Left lung (tissue), 14 donors: ENCODE measurements at places on chromosomes 2 and 18. TPM values are rescaled to one million over a fixed set of nuclear protein-coding genes. Genes with fewer than 3 reads are reported as not detected.

The PLA2R1 gene
- polyA plus RNA-seq = 5.9 TPM

The ASXL3 gene
- polyA plus RNA-seq = 9.8 TPM

The CCDC178 gene
- 2.2 TPM for polyA plus RNA-seq

The RPL31 gene
- 3,424 TPM for polyA plus RNA-seq

The CRYGD gene
- polyA plus RNA-seq = not detected

The CD8B2 gene
- 0.28 TPM for polyA plus RNA-seq

The NRP2 gene
- polyA plus RNA-seq = 56.9 TPM

The PRSS56 gene
- polyA plus RNA-seq = not detected

The FZD7 gene
- 41.5 TPM for polyA plus RNA-seq

The RAPH1 gene
- 24.7 TPM for polyA plus RNA-seq

The CREG2 gene
- polyA plus RNA-seq = 0.38 TPM

- no peak for DNase-seq
Measured at GRCh38 chr2:107338059-107338458, 452.1 kb upstream of the ST6GAL2 start.

DNA sequence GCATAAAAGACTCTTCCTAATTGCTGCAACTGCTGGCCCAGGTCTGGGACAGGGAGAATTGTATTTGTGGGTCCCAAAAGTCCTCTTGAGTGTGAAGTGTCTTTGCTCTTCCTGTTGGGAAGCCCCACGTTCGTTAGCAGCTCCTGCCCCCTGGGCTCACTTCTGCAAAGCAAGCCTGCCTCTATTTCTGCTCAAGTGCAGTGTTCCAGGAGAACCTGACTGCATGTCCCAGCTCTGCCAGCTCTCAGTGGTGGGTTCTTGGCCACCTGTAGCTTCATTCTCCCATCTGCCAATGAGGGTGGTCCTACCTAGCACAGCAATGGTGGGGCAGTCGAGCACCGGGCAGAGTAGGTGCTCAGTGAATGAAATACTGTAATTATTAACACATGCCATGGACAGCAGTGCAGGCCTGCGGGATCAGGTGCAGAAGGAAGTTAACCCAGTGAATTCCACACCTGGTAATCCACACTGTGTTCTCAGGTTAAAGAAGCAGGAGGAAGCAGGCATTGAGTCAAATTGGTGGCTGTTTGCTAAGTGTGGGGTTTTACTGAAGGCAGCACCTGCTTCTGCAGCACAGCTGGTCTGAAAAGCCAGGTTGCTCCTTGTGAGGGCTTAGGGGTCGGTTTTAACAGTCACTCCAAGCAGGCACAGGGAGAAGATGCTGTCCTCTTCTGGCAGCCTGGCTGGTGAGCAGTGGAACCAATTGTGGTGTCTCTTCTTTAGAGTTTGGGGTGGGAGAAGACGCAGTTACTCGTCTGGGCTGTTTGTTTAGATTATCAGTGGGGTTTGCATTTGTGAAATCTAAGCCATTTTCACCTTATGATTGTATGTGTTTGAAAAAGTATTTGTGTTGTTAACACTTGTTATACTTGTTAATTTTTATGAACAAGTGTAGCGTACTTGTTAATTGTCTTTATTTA is 54.3 kb downstream of the DGKD start:
- DNase-seq = no peak

DNA sequence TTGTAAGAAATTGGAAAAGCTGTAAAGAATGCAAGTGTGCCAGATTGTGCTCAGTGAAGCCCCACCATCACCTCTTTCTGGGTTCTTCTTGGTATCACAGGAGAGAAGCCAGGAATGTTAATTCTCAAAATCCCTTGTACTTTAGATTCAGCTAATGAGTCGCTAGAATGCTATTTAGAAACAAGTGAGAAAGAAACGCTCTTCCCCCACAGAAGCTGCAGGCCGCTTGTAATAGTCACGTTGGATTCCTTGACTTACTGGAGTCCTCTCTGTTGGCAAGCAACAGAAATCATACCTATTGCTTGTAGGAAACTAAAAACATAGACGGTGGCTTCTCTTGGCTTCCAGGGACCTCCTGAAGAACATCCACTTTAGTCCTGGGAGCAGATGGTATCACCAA is 375.6 kb upstream of the LRATD1 start:
- no peak for DNase-seq

GRCh38 chr2:241066171-241066892 is 35.8 kb downstream of the MTERF4 start:
- no peak for DNase-seq

DNA sequence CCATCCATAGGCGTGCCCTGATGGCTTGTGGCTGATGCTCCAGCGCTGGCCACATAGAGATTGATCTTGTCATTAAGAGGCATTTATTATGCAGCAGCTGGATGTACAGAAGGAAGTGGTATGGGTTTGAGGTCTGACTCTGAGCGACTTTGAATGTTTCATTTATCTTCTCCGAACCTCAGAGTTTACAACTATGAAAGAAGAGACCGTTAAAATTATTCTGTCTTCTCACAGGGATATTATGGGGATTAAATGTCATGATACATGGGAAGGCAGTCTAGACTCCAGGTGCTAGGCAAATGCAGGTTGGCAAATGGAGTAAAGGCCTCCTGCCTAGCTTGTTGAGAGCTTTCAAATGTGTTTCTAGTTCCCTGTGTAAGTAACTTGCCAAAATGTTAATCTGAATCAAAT is 30.3 kb downstream of the MOGAT1 start:
- no peak for DNase-seq

DNA sequence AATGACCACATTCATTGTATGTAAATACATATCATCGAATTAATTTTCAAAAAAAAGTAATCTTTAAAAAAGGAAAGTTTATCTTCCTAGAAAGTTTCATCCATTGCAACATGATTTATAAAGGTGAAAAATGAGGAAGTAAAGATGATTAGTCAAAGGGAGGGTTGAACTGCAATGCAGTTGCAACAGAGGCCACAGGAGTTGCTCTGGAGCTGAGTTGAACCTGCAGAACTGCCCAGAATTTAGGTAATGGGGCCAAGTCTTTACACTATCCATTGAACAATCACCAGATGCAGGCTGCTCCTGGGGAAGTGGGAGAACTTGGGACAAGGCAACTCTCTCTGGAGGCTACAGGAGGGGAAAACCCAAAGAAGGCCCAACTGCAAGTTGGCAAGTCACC is 390.7 kb downstream of the METTL4 start:
- no peak for DNase-seq

DNA sequence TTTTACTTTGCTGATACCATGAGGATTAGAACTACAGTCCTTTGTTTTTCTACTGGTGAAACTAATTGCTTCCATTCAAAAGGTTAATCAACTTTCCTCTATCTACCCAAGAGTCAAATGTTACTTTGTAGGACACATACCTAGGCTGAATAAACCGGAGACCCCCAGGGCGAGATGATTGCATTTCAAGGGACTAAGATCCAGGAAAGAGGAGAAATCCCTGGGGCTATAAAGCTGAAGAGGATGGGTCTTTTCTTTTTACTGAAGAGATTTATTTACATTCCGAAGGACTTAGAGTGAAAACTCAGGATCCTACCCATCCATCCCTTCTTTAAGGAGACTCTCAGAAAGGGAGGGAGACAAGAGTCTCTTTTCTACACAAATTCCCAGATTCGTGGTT is 331.9 kb downstream of the CDH19 start:
- no peak for DNase-seq

GRCh38 chr2:43559391-43560230 is 36.2 kb downstream of the THADA start:
- DNase-seq = no peak

DNA sequence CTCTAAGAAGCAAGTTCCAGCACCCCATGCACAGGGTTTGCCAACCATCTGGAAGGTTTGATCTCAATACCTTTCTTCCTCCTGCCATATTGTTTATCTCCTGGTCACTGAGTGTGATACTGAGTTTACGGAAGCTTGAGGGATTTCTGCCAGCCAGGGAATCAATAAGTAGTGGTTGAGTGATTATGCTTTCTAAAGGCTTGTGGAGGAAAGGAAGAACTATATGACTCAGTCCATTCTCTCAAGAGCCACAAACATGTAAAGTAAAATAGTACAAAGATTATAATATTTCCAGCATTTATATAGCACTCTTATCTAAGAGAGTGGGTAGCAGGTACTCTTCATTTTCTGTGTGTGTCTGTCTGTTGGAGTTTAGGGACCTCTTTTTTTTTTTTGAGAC is 49.2 kb downstream of the SLC4A3 start:
- no peak for DNase-seq

- DNase-seq = no peak
Measured at GRCh38 chr2:42770288-42771131, 6.6 kb upstream of the OXER1 start.

DNA sequence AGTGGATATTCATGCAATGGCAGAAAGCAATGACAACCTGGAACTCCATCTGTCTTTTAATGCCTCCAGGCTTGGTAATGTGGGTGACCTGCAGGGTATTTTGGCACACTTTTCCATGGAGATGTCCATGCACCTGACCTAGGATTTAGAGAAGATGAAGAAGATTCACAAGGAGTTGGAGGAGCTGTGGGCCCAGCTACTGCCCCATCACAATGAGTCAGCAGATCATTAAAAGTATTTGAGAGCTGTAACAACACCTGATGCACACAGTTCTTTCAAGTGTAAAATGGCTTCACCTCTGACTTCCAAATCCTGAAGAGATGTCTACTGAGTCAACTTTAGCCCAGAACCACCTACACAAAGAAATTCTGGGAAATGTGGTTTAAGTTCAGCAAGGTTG is 22.1 kb upstream of the OSR1 start:
- DNase-seq = no peak

DNA sequence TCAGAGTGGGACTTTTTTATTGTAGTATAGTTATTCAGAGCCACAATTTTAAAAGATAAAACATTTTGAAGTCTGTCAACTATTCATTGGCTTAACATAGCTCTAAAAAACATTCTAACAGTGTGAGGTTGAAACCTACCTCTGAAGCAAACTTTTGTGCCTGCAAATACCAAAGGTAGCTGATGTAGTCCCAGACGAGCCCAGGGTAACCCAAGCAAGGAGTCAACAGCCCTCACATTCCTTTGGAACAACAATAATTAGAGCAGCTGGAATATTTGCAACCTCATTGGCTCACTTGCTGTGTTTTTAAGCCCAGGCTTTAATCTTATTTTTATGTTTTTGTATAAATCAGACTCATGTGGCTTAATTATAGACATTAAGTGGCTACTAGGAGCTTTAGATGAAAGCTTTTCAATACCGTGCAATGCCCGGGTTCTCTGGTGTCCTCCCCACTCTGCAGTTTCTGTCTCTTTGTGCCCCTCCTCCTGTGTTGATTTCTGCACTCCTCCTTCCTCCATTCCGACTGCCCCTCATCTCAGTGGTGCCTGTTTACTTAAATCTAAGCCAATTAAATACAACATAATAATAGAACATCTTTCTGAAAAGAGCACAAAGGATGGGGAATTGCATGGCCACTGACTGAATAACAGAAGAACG is 157.9 kb upstream of the UNC80 start:
- no peak for DNase-seq

GRCh38 chr2:186572705-186573104 is 17.2 kb upstream of the ITGAV start:
- no peak for DNase-seq

DNA sequence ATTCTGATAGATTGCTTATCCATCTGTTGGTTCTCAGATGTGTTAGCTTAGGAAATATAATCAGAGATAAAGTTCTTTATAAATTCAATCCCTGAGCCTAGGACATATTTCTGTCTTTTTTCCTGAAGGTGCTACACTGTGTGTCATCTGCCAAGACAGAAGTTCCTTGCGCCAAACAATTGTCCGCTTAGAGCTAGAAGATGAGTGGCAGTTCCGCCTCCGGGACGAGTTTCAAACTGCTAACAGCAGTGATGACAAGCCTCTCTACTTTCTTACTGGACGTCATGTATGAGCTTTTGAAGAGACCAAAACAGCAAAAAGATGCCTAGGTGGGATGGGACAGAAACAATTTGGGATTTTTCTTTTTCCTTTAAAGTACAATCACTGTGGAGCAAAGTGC is 78.0 kb downstream of the ESCO1 start:
- no peak for DNase-seq

DNA sequence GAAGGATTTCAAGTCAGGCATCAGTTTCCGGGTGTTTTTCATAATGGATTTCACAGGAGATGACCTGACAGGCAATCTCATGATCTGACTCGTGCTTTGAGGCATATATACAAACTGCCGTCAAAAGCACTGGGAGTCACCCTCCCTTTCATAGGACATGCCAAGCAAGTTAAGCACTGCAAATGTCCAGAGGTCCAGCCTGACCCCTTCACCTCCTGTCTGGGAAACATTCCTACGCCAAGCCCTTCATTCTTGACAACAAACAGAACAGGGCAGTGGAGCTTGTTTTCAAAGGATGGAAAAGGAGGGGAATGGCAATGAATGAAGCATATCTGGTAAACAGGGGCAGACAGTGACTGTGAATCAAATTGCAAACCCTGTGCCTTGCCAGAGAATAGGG is 963.6 kb downstream of the BCL11A start:
- DNase-seq = no peak

DNA sequence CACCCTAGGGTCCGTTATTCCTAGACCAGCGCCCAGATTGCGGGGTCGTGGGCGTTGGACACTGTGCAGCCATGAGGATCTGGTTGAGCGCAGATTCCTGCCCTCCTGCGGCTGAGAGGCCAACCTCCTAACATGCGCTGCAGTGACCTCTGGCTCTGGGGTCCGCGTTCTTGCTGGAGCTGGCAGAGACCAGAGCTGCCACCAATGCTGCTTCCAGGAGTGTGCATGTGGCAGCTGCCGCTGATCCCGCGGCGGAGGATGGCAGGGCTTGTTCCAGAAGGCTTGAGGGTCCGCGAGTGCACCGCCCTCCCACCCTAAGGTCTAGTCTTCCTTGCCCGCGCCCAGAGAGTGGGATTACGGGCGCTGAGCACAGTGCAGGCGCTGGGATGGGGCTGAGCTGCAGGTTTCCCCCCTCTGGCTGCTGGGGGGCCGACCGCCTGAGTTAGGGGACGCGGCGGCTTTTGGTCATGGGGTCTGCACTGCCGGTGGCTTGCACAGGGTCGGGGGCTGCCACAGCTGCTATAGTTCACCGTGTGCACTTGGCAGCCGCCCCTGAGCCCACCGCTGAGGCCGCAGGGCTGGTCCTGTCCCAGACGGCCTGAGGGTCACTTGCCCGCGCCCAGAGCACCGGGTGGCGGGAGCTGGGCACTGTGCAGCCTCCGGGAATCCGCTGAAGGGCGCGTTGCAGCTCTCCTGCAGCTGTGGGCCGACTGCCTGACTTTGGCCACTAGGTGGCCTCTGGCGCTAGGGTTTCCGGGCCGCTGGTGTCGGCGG is 145.9 kb downstream of the CCDC74A start:
- DNase-seq = peak; percentile 83
